ENCODE measurements at places on chromosomes 4 and X.

GRCh38 chrX:66022632-66023384, 17.1 kb downstream of the VSIG4 start:
- no peak for DNase-seq

- no peak for DNase-seq
Observed at GRCh38 chr4:19514276-19515070, 737.2 kb upstream of the SLIT2 start.

DNA sequence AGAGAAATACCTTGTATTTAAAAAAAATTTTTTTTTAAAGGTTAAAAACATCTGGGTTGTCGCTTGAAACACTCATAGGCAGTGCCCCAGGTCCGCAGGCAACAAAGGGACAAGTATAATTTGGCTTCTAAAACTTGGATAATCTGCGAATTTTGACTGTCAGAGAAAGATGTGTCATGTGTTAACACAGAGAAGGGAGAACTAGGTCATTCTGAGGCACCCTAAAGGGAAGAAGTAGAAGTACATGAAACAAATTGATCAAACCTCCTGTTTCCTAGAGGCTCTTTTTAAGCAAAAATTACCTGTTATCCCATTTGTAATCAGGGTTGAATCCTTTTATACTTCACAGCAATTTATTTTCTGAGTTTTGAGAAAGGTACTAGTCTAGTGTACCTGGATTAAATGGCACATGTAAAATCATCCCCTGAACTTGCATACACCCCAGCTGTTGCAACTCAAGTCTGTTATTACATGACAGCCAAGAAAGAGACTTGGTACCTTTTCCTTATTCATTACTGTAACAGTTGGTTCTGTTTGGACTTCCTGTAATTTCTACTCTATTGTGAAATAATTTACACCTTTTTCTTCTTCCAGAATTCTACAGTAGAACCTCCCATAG, 1.7 kb downstream of the SRD5A3 start:
- no peak for DNase-seq

- DNase-seq = no peak
Observed at GRCh38 chr4:160353548-160353947, 1250.7 kb downstream of the RAPGEF2 start.

DNA sequence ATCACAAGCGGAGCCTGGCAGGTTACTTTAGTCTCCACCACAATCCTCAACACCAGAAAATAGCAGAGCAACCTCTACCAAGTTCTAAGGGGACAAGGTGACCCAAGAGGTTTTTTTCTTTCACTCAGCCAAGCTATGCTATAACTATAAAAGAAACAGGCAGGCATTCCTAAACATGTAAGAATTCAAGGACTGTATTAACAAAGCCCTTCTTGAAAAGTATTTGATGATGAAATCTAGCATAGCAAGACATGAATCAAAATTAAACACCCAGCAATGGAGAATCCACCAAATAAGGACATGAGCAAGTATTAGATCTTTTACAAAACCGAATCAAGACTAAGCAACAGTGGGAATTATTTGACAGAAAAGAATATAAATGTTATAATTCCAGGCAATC, 25.7 kb upstream of the C1QTNF7 start:
- peak; percentile 21 for DNase-seq

DNA sequence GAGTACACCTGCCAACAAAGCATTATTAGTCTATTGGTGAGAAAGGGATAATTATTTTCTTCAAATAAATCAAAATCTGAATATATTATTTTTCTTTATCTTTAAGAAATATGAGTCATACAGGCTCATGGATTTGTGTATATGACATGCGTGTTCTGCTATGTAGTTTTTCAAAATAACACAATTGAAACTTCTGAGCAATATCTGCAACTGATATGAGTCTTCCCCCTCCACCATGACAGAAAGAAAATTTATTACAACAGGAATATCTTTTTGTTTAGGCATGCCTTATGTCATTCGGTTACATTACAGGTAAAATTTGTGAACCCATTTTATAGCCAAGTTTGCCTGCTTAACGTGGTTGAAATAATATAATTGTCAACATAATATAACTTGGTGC, 32.0 kb downstream of the TMPRSS11A start:
- no peak for DNase-seq

- DNase-seq = no peak
Observed at GRCh38 chr4:184648313-184649025, 778 bp downstream of the CASP3 start.

DNA sequence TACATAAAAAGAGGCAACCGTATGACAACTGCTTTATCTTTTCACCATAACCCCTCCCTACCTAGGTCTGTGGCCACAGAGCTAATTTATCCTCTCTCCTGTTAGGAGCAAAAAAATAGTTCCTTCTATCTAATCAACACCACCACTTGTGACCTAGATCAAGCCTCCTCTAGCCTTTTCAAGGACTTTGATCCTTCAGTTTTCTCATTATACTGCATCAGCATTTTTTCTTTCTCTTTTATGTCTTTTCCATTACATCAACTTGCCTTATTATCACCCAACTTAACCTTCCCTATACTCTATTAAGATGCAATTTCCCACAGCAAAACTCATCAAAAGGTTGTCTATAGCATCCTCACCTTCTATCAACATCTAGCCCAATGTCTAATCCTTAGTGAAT, 211.0 kb downstream of the ANKRD50 start:
- DNase-seq = no peak

GRCh38 chrX:152170621-152171020, 32.2 kb upstream of the MAGEA10 start:
- no peak for DNase-seq

- DNase-seq = peak; percentile 45
Observed at GRCh38 chrX:147899379-147900114, 12.2 kb upstream of the FMR1 start.

DNA sequence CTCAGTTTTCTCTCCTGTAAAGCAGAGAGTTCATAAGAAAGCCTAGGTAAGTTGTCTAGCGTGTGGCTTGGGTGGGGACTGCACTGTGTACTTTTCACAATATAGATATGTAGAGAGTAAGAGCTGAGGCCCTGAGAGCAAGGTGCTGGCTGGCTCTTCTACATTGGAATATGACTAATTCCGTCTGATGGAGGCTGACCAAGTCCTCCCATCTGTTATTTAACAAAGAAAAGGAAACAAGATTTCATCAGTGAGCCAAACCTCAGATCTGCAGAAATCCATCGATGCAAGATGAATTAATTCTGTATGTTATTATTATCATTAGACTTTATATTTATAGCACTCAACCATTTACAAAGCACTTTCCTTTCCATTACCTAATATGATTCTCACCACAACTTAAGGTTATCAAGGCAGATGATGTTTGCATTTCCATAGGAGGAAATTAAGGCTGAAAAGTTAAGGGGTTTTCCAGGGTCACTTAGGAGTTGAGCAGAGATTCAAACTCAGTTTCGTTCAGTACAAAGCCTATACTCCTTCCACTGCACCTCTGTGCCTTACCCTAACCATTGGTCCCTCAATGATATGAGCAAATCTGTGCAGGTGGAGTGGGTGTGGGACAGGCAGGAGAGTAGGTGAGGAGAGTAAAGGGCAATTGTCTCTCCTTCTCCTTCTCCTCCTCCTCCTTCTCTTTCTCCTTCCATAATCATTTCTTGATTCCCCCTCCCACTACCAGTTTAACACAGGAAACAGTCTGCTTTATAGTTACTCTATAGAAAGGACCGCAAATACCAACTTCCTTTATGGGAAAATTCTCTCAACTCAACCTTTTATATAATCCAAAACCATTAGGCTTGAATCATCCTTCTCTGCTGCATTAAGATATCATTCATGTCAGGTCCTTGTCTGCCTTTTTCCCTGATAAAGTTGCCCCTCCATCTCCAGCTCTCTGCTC, 27.6 kb upstream of the SRD5A3 start:
- no peak for DNase-seq

DNA sequence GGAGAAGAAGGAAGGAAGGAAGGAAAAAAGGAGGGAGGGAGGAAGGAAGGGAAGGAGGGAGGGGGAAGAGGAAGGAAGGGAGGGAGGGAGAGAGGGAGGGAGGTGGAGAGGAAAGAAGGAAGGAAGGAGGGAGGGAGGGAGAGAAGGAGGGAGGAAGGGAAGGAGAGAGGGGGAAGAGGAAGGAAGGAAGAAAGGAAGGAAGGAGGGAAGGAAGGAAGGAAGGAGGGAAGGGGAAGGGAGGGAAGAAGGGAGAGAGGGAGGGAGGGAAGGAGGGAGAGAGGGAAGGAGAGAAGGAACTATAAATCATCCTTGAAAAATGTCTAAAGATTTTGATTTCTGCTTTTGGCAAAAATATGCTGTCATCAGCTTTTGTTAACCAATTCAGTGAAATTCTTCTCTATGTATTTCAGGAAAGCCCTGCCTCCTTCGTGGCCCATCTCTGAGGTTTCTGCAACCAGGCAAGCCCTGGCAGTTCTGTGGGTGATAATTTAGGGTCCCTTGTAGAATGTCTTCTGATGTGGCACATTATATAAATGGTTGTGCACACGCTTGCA, 7.1 kb upstream of the HOPX start:
- no peak for DNase-seq

GRCh38 chr4:98688411-98689290, 30.2 kb upstream of the TSPAN5 start:
- peak; percentile 34 for DNase-seq

DNA sequence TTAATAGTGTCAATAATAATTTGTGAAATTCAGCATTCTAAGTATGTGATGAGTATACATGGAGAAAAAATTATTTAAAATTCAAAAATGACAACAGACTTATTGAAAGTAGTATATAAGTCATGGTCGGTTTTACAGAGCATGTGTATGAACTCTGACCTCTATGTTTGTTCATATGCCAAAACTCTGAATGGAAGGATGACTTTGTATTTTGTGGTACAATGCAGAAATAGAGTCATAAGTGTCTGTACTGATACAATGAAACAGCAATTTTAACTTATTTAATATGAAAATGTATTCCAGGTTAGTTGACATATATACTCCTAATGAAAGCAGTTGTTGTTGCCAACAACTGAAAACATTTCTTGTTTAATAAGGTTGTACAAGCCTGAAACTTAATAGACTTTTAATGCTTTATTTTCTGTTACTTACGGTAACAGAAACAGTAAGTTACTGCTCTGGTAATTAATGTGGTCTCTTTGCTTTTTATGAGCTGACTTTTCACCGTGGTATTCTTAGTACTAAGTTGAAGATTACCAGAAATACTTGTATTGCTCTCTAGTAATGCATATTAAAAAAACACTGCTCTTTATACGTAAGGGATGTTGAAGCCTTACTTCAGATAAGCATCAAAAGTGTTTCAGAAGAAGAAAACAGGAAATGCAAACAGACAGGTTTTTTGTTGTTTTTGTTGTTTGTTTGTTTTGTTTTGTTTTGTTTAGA, 1.9 kb downstream of the UBE2K start:
- no peak for DNase-seq

DNA sequence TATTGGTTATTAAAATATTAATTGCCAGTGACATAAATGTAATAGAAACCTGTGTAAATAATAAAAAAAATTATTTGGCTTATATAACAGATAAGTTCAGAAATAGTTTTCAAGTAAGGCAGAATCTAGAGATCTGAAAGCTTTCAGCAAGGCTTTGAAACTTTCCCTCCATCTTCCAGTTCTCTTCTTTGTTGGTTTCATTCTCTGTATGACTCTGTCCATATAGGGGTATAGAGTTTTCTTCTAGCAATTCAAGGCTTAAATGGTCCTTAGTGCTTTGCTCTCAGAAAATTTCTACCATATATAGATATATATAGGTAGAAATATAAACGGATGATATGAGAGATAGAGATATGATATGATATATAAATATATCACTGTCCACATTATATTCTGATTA, 160.5 kb upstream of the GABRA2 start:
- no peak for DNase-seq

- DNase-seq = no peak
Observed at GRCh38 chrX:64456828-64457227, 61.6 kb upstream of the MTMR8 start.

DNA sequence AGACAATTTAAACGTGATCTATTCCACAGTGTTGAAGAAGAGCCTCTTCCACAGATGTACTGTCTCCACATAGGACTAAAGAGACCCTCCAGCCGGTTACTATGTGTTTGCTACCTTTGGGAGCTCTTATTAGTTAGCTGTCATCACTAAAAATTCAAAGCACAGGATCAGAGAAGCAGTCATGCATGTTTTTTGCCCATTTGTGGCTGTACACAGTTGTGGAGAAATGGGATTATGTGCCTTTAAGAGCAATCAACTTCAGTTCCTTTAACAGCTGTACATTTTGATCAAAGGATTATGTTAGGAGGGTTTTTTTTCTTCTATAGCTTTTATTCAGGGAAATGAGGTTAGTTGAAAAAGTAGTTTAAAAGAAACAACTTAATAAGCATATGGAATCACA, 149.0 kb upstream of the SPOCK3 start:
- DNase-seq = no peak

GRCh38 chr4:8819473-8820177, 52.0 kb downstream of the HMX1 start:
- DNase-seq = no peak

GRCh38 chr4:15488136-15488535, 18.5 kb downstream of the CC2D2A start:
- DNase-seq = no peak

DNA sequence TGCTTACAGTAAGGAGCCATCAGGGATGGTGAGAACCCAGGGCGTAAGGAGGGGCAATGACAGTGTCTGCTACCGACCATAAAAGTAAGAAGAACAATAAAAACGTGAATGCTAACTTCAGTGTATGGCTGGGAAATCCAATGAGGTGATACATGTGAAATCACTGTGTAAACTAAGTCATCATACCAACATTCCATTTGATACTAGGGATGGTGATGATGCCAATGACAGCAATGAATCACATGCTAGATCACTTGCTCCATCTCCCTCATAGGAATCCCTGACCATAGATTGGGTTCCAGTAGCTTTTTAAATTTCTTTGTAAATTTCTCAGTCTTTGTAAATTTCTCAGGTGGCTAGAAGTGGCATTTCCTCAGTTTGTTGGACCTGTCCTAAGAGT, 146.3 kb downstream of the SMIM20 start:
- no peak for DNase-seq

GRCh38 chrX:22406201-22406737, 133.6 kb downstream of the CBLL2 start:
- no peak for DNase-seq

- no peak for DNase-seq
Observed at GRCh38 chr4:71498625-71499024, 159.8 kb downstream of the SLC4A4 start.

GRCh38 chrX:121921258-121921657, 873.8 kb downstream of the GLUD2 start:
- DNase-seq = no peak

GRCh38 chrX:45479835-45480422, 279.3 kb upstream of the DIPK2B start:
- DNase-seq = peak; percentile 90

GRCh38 chr4:96983830-96984229, 1143.9 kb downstream of the PDHA2 start:
- DNase-seq = no peak

GRCh38 chrX:47196098-47196497, 2.5 kb downstream of the UBA1 start:
- no peak for DNase-seq

DNA sequence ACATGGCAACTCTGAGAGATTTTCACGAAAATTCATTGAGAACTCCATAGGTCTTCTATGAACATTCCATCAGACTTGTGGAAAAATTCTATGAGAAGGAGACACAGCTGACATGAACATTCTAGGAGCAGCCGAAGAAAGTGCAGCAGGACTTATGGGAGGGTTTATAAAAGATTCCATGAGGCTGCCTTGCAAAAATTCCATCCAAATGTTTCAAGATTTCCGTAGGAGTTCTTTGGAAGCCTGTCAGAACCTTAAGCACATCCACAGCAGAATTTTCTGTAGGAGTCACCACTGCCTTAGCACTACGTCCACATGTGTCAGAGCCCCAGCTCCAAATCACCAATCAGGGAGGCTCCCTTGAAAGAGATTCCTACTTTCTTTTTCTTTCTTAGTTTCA, 67.0 kb upstream of the MSX1 start:
- no peak for DNase-seq

Data from NCI-H226 (cell line).